ENCODE measurements at places on chromosomes 1 and 21.

DNA sequence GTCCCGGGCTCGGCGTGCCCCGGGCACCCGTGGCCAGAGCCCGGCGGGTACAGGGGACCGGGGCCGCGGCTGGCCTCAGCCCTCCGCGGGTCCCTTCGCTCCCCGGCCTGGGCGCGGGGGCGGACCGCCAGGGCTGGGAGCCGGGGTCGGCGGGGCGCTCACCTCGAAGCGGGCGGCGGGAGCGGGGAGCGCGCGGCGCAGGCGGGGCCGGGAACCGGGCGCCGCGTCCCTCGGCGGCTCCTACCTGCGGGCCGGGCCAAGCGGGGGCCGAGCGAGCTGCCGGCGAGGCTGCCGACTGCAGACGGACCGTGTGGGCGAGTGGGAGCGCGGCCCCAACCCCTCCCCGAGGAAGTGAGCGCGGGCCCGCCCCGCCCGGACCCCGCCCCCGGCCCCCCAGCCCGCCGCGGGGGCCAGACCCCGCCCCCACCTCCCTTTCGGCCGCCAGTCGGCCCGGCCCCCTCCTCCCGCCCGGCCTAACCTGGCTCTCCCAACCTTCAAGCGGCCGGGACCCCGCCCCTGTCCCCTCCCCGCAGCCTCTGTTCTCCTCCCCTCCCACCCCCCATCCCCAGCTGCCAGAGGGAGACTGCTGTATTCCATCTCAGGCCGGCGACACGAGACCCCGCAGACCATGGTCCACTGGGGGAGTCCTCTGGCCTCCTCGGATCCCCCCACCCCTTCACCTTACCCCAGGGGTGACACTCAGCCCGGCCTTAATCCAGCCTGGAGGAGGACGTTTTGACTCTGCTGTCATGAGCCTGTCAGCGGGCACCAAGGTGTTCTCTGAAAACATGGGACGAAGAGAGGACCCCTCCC is at the start of gene FHL3:
FHL3 (minus strand) TSS at position 320 of the 813 bp plus-strand sequence. CDS start 6,102 bp downstream, outside the sequence.
- DNase-seq: peak; percentile 54

DNA sequence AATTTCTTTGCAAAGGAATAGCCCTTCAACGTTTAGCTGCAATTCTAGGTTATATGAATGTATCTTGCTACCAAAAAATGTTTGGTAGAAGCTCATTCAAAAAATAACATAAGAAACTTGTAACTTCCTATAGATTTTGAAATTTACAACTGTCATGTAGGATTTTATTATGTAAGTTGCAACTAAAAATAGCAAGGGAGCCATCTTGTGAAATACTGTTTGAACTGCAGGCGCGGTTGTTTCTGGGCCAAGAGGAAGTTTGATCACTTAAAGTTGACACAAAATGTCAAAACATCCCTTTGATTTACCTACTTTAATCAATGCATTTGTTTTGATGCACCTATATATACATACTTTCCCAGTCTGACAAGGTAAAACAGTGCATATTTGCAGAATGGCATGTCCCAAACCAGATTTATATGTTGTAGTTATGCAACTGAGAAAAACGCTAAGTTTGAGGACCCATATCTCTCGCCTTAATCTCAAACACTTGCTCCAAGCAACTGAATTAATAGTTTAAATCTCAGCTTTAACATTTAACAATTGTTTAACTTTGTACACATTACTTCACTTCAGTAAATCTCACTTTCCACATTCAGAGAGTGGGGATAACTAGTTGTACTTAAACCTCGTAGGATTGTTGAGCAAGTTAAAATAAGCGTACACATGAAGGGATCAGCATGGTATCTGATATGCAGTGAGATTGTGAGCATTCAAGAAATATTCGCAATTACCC is 63.9 kb downstream of the KCNK2 start:
- DNase-seq: peak; percentile 20

DNA sequence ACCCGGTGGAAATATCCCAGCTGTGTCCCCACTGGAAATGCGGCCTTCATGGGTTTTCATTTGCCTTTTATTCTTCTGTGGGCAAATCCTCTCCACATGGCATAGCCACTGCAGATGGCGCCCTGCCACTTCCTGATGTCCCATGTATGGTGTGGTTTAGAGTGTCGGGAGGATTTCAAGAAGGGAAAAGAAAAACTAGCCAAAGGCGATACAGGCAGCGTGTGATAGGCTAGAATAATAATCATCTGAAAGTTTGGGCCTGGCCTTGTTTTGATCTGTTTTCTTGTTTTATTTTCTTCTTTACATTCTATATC is 123.6 kb downstream of the PEX14 start:
- no peak for DNase-seq

DNA sequence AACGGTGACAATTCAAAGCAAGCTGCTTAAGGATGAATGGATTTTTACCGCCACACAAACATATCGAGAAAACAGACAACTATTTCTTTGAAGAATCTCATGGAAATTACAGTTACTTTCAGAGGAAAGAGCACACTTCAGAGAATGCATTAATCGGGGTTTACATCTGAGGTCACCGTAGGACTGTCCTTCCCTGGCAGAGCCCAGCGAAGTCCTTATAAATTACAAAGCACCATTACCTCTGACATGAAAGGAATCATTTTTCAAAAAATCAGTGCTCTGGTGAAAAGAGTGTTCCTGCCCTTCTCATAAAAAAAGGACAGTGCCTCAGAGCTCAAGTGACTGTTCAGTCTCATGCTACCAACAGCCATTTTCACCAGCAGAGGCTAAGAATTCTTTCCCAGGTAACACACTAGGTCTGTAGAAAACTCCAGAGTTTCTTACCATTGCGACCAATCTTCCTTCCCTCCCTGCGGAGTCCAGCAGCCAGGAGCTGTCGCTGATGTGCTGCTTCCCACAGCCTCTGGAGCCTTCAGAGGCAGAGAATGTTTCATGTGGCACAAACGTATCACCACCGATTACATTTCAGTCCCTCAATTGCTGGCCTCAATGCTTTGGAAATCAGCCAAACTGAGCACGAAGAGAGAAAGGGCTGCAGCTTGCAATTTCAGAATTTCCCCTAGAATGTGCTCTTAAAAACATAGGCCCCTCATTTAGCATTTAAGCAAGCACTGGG is 75.4 kb downstream of the PLD5 start:
- DNase-seq: no peak

Measured in left colon (tissue), 2 donors.